ENCODE measurements at places on chromosomes 1 and 21. TPM values are rescaled to one million over a fixed set of nuclear protein-coding genes. Genes with fewer than 3 reads are reported as not detected.

DNA sequence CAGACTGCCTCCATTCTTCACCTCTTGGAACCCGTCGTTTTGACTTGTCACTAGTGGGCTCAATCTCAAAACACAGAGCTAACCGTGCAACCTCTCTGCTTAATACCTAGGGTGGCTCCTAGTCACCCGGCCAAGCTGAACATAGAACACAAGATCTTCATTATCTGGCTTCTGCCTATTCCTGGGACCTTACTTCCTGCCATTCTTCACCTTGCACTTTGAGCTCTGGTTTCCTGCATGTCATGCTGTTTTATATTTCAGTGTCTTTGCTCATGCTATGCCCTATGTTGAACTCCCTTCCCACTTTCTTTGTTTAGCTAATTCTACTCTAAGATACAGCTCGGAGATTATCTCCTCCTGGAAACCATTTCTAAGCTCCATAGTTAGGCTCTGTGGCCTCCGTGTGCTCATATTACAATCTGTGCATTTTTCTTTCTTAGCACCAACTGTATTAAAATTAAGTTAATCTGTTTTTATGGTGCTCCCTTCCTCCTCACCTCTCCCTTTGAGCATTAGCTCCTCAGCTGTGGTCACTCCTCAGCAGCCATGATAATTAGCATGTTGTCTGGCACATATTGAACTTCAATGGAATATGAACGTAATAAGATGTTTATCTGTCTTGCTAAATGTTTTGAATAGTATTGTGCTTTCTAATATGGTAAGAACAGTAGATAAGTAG, 13.1 kb downstream of the GPSM2 start:
- no peak for DNase-seq

DNA sequence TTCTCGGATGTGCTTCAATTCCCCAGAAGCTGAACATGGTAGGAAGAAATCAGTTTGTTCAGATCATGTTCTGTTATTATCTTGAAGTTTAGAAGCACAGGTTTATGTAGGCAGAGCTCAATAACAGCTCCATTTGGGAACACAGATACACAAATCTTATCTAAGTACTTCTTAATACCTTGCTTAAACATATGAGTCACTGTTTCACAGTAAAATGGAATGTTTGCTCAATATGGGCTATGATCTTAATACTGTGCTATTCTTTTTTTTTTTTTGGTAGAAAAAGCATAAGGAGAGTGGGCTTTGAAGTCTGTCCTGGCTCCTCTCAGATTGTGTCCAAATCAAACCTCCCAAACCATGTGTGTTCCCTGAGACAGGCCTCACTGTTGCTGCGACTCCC, 13.4 kb downstream of the PROK1 start:
- no peak for DNase-seq

INAVA gene
- under 0.01 TPM for total RNA-seq

GRCh38 chr1:1784933-1785332, 6.7 kb upstream of the NADK start:
- DNase-seq, result no peak

DNA sequence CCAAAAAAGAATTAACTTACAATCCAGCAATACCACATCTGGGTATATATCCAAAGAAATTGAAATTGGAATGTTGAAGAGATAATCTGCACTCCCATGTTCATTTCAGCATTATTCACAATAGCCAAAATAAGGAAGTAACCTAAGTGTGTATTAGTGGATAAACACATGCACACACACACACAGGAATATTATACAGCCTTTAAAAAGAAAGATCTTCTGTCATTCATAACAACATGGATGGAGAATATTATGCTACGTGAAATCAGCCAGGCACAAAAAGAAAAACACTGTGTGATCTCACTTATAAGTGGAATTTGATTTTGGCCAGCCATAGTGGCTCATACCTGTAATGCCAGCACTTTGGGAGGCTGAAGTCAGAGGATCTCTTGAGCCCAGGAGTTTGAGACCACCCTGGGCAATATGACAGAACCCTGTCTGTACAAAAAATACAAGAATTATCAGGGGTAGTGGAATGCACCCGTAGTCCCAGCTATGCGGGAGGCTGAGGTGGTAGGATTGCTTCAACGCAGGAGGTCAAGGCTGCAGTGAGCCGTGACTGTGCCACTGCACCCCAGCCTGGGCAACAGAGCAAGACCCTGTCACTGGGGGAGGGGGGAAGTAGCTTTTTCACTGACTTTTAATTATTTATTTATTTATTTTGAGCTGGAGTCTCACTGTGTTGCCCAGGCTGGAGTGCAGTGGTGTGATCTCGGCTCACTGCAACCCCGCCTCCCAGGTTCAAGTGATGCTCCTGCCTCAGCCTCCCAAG, 9.3 kb upstream of the EIF2B3 start:
- DNase-seq, result no peak

CD164L2 gene
- total RNA-seq, result under 0.01 TPM

DNA sequence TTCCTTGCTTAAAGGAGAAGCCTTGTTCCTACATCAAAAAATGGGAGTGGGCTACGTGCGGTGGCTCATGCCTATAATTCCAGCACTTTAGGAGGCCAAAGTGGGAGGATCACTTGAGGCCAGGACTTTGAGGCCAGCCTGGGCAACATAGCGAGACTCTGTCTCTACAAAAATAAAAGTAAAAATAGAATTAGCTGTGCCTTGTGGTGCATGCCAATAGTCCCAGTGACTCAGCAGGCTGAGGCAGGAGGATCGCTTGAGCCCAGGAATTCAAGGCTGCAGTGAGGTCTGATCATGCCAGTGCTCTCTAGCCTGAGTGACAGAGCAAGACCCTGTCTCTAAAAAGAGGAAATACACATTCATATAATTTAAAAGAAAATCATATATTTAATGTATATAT, 127.1 kb downstream of the C1orf21 start:
- DNase-seq, result no peak

DNA sequence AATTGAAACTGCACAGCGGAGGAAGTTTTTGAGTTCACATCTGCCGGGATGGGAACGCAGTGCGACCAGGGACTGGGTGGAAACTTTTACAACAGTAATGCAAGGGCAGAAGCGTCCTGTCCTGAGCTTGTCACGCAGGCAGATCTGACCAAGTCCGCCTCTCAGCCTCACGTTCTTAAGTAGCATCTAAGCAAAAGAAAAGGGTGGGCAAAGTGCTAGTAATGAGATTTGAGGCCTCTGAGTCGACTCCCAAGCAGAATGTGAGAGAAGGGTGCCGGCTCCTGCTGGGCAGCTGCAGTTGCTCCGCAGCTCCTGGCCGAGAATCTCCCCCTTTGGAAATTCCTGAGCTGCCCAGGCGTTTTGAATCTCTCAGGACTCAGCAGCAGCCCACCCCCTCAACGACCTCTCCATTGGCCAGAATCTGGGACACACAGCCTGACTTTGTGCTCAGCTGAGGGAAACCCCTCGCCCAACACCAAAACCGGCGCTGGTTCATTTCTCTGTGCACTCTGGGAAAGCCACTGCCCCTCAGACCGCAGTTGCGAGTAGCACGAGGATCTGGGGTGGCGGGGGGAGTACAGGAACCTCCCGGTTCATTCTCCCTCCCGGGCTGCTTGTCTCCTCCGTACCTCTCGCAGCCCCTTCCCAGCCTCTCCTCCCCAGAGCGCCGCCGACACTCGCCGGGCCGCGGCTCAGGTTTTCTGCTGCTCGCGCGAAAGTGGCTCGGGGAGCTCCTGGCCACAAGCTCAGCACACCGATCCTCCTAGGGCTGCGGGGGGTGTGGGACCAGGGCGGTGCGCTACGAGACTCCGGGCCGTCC, 913 bp upstream of the S1PR1 start:
- no peak for DNase-seq
